ENCODE measurements at places on chromosomes 7 and 10.

GRCh38 chr7:27161721-27162560 lies 3.4 kb downstream of the HOXA9 start:
- DNase-seq, result no peak

DNA sequence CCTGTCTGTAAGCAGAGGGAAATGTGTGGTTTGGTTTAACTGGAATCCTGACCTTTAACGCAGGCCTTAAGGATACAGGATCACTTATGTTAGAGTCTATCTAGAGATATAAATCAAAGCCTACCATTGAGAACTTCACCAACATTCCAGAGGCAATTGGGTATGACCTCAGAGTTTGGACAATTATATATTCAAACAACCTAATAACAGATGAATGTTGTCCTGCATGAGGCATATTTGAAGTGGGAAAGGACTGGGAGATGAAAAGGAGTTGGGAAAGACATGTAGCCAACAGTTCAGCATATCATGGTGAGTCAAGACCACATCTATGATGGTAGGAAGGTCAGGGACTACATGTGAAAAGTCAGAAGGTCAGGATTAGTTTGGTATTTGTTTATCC lies 274.2 kb downstream of the DOCK4 start:
- DNase-seq, result no peak

- peak; percentile 3 for DNase-seq
These were observed 12.4 kb downstream of the GNAT3 start for GRCh38 chr7:80499350-80499953.

DNA sequence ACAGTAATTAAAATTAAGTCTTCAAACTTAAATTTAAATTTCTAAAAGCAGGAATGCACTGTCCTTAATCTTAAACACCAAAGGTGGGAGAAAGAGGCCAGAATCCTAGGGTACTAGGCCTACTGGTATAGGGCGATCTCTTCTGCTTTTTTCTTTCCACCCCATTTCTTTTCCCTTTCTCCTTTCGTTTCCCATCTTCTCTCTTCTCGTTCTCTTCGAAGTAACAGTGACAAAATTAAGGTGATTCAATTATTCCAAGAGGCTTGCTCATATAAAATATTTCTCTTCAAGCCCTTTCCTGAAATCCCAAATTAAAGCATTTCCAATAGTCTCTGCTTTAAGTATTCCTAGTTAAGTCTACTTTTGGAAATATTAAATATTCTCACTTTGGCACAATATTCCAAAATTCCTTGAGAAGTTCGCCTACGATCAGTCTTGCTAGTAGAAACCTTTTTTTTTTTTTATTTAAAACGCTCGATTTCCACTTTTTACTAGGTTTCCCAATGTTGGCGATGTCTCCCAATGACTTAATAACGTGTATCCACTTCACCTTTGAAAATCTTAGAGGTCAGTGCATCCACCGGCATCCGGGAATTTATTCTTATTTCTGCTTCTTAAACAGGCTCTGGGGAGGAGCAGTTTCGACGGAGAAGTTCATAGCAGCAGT lies 765 bp upstream of the LCOR start:
- no peak for DNase-seq

- DNase-seq, result no peak
These were observed 182.1 kb downstream of the PKD1L1 start for GRCh38 chr7:47766126-47766525.

DNA sequence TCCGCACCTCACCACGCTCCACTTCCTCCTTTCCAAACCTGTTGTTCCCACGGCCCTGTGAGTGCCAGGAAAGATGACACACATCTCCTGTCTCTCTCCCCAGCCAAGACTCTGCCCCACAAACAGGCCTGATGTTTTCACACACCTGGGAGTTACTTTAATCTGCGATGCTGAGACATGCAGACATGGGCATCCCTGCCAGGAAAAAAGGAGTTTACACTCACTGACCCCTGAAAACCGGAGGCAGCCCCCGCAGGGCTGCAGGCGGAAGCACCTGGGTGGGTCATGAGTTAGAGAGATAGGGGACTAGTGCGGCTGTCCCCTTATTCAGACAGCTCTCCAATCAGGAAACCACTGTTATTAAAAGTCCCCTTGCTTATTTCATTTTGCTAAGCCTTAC lies 106.4 kb upstream of the CARD11 start:
- DNase-seq, result no peak

GRCh38 chr7:9939176-9939575 lies 1034.5 kb upstream of the PHF14 start:
- no peak for DNase-seq

GRCh38 chr10:118042827-118043242 lies 3.9 kb downstream of the RAB11FIP2 start:
- DNase-seq, result no peak

DNA sequence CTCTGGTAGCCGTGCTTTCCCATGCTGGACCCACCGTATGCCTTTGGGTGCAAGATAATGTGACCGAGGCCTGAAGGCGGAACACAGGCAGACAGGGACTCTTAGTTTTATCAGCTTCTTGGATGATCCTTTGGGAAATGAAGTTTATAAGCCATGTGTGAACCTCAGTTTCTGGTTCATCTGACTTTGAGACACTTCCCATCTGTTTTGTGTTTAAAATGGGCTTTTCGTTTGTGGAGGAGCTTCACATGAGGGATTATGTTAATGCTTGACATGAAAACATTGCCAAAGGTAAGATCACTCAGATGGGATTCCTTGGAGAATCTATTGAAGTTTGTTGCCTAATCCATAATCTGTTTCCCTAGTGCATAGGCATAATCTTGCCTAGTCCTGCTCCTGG lies 249.8 kb upstream of the LYZL1 start:
- no peak for DNase-seq

Data from NCI-H146 (cell line).